ENCODE measurements at places on chromosomes 12 and 14.

- peak; percentile 5 for DNase-seq
These were observed at the start of gene KLRG1 for GRCh38 chr12:8989413-8989812. Gene KLRG1, plus strand, starts transcription at chr12:8989546. Its CDS starts 90 bp downstream, at chr12:8989636.

DNA sequence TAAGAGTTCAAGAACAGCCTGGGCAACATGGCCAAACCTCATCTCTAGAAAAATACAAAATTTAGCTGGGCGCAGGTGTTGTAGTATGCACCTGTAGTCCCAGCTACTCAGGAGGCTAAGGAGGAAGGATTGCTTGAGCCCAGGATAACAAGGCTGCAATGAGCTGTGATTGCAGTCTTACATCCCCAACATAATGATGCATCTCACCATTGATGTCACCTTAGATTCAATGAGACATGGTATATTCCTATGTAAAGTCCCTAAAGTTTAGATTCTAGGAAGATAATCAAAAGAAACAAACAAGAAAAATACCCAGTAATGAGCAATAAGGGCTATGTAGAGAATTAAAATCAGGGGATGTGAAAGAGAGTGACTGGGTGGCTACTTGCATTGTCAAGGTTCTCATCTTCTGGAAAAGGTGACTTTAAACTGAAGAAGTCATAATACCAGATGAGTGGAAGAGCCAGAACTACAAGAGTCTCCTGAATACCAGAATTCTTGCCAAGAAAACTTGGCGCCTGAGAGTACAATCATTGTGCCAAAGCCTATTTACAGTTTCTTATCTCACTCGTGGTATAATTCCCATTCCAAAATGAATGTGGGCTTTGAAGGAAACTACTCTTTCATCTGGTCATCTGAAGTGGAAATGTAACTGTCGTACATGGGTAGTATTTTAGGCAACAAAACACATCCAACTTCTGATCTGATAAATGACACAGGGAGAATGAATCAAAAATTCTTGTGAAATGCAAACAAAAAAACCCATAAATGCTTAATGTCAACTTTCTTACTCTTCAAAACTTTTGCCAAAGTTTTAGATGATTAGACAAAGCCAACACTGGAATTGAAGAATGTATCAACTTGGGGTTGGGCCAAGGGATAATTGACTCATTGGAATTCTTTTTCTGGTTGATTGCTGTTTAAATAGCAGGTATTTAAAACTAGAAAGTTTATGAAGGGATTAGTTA is 81.1 kb upstream of the ST8SIA1 start:
- DNase-seq, result no peak

GRCh38 chr12:103530307-103531066 is 34.7 kb upstream of the C12orf42 start:
- DNase-seq, result no peak

DNA sequence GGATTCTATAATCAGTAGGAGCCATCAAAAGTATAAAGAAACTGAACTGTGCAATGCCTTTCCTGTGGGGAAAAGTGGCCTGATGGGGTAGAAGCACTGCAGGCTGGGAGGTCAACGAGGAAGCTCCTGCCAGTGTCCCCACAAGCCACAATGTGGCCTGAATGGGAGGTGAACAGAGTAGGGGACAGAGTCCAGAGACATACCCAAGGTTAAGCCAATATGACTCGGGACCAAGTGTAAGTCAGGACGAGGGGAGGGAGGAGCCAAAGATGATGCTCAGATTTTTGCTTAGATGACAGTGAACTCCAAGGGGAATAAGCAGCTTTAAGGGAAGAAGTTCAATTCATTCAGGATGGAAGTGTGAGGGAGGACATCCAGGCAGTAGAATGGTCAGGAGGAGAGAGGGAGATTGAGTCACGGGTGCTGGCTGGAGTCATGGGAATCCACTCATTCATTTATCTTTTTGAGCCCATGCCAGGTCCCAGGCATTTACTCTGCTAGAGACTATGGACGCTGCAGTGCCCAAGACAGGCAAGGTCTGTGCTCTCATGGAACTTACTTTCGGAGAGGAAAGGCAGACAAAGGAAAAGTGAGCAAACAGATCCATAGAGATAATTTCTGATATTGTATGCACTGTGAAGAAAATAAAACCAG is 29.1 kb downstream of the DPF3 start:
- no peak for DNase-seq

DNA sequence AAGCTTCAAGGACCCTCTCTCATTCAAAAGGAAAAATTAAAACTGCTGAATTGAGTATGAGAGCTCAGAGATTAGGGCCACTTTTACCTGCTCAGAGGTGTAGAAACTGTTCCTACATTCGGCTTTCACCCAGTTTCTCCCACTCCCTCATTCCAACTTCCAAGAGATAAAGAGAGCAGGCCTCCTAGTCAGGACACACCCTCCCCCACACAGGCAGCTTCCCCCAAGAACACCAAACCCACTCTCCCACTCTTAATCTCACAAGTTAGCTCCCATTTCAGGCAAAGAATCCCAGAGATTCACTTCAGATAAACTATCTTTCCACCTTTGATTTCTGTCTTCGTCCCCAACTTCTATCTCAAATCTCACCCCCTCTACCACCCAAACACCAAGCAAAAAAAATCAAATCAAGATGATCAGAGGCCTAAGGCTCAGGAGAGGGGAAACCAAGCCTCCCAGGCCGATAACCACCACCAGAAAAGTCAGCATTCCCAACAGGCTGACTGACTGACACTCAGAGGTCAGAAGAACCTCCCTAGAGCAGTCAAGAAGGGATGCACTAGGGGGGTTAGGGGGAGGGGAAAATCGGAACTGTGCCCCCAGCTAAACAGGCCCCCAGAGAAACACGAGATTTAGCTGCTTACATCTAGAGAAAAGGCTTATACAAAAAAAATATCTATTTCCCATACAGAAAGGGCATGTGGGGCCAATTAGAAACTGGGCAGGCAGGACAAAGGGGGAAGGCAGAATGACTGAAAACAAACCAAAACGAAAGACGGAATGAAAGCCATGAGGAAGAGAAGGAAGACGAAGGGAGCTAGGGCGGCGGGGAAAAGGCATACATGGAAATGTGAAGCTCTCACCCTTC is 13.2 kb upstream of the CDH24 start:
- DNase-seq, result no peak

- DNase-seq, result no peak
These were observed 7.6 kb downstream of the ADSS1 start for GRCh38 chr14:104731320-104732294.

- DNase-seq, result no peak
These were observed 73.1 kb downstream of the RESF1 start for GRCh38 chr12:32032205-32032810.

GRCh38 chr12:107634530-107634929 is 51.1 kb upstream of the PWP1 start:
- no peak for DNase-seq

GRCh38 chr12:3251067-3251466 is 173.9 kb downstream of the TSPAN9 start:
- DNase-seq, result no peak

DNA sequence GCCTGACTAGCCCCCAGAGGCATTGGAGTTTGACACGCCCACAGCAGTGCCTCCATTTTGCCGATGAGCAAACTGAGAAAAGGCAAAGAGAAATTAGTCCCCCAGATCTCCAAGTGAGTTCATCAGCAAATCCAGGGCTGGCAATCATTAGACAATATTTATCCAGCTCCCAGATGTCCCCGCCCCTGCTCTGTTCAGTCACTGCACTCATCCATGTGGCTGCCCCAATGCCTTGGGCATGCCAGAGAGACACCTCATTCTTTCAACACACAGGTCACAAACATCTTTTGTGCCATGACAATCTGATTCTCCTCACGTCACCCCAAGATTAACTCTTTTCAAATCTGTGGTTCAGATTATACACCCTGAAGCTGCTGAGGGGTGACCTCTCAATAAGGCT is 43.5 kb downstream of the DPF3 start:
- DNase-seq, result no peak

GRCh38 chr12:109695416-109695815 is 18.2 kb upstream of the FAM222A start:
- DNase-seq, result no peak

- DNase-seq, result no peak
These were observed 353.7 kb downstream of the LRIG3 start for GRCh38 chr12:58566599-58566998.

- no peak for DNase-seq
These were observed 259.3 kb downstream of the PPFIA2 start for GRCh38 chr12:81499809-81500208.

GRCh38 chr12:52862023-52862422 is 13.2 kb upstream of the KRT78 start:
- no peak for DNase-seq

GRCh38 chr14:50978888-50979287 is 34.6 kb upstream of the PYGL start:
- DNase-seq, result no peak

- DNase-seq, result no peak
These were observed 816 bp upstream of the GDF11 start for GRCh38 chr12:55741931-55742680.

DNA sequence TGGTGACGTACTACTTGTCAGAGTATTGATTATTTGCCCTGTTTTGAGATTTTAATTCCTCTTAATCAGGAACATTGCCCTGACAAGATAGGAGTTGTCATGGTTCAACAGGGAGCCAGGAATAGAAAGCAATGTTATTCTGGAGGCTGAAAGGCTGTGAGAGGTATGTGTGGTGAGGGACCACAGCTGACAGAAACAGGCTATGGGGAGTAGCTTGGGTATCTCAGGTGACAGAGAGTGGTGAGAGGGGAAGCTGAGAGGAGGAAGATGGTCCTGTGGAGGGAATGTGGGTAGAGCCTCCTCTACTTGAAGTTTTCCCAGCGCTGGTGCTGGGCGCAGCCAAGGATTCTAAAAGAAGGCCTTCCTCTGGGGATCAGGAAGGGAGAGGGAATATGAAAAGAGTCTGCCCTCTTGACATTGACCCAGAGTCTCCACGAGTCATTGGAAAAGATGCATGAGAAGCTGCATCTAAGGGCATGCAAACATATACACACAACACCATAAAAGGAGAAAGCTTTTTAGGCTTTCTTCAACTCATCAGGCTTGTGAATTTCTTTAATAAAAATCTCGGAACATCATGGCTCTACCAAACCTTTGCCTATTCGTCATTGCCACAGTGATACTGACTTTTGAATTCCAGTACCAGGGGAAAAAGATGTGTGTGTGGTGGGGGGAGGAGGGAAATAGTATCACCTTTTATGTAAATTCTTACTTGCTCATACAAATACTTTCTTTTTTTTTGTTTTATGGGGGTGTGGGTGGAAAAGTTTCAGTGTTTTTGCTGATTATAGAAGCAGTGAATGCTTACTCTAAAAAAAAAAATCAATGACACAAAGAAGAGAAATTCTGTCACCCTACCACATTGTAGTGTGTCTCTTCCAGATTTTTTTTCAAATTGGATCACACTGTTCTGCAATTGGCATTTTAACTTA is 39.9 kb upstream of the DHRS7 start:
- DNase-seq, result no peak

DNA sequence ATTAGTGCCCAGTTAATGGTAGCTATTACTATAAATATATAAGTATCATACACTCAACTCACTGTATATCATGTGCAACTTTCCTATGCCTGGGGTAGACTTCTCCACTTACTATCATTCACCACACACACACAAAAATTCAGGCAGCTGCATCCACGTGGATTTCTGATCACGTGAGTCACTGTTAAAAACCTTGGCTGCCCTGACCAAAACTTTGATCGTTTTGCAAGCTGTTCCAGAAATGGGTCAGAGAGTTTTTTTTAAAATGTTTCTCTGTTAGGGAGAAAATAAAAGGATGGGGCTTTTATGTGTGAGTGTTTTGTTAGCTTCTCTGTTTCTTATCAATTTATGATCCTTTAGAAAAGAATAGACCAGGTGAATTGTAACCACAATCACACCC is 198.2 kb upstream of the CNOT2 start:
- no peak for DNase-seq

GRCh38 chr12:46124132-46124847 is 133.9 kb upstream of the SCAF11 start:
- no peak for DNase-seq

GRCh38 chr14:103078860-103079587 is 5.0 kb upstream of the LBHD2 start:
- no peak for DNase-seq

- DNase-seq, result no peak
These were observed 8.7 kb upstream of the KRT78 start for GRCh38 chr12:52857500-52857899.

DNA sequence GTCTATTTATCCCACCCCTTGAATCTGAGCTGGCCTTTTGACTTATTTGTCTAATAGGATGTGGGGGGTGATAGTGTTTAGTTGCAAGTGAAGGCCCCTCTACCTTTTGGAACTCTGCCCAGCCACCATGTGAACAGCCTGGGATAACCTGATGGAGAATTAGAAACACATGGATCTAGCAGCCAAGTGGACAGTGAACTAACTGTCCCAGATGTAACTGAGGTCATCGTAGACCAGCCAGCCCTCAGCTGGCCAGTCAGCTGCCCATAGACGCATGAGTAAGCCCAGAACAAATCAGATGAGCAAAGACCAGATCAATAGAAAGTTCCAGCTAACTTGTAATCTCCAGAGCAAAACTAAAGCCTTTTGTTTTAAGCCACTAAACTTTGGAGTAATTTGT is 19.0 kb downstream of the KLRB1 start:
- no peak for DNase-seq

GRCh38 chr12:93115198-93115601 is 186.1 kb upstream of the EEA1 start:
- DNase-seq, result no peak

GRCh38 chr14:45038865-45039264 is 45.1 kb upstream of the PRPF39 start:
- DNase-seq, result no peak

GRCh38 chr14:23071244-23071920 is 14.1 kb upstream of the CDH24 start:
- peak; percentile 66 for DNase-seq

DNA sequence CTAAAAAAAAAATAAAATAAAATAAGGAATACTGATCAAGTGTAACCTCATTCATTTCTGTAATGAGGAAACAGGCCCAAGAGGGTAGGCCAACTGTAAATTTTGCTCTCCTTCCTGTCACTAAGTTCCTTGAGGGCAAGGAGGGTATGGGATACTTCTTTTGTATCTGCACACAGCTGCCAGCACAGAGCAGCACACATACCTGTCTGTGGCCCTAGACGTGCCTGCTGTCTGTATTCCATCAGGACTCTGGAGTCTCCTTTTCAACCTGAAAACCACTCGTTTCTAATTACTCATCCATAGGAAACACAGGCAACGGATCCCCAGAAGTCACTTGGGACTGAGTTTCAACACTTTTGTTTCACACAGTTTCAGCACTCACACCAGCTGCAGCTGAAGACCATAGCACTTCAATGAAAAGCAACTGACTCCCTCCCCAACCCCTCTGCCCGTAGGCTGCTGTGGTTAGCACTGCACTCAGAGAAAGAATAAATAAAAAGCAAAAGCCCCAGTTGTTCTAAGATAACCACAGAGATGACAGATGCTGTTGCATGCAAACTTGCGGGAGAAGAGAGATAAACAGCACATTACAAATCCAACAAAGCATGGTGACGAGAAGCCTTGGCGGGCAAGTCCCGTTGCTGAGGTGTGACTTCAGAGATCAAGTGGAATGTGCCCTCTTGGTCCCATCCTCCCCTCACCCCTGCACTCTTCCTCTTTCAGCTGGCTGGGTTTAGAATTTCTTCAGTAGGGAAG is 24.9 kb downstream of the CRACR2A start:
- DNase-seq, result no peak
